ENCODE measurements at places on chromosomes 1 and 21. TPM values are rescaled to one million over a fixed set of nuclear protein-coding genes. Genes with fewer than 3 reads are reported as not detected.

- no peaks in the 10 kb centered on the region for H3K4me1 ChIP-seq
- H3K36me3 ChIP-seq = peaks cover 7% of the 10 kb centered on the region
- no peak overlapping the region for H3K4me3 ChIP-seq
- DNase-seq = no peak
- H3K27ac ChIP-seq = no peak overlapping the region
- H3K27me3 ChIP-seq = no peaks in the 10 kb centered on the region
These were observed 8.9 kb downstream of the RNF187 start for GRCh38 chr1:228496084-228496483.

- no peak for DNase-seq
- no peak overlapping the region for H3K27ac ChIP-seq
- no peaks in the 10 kb centered on the region for H3K4me1 ChIP-seq
These were observed 221.7 kb downstream of the NEGR1 start for GRCh38 chr1:72060466-72061245.

- H3K36me3 ChIP-seq = peaks cover 6% of the 10 kb centered on the region
- peak overlapping the region; percentile 89 for H3K4me3 ChIP-seq
These were observed 601 bp downstream of the JMJD4 start for GRCh38 chr1:227734546-227734855.

DNA sequence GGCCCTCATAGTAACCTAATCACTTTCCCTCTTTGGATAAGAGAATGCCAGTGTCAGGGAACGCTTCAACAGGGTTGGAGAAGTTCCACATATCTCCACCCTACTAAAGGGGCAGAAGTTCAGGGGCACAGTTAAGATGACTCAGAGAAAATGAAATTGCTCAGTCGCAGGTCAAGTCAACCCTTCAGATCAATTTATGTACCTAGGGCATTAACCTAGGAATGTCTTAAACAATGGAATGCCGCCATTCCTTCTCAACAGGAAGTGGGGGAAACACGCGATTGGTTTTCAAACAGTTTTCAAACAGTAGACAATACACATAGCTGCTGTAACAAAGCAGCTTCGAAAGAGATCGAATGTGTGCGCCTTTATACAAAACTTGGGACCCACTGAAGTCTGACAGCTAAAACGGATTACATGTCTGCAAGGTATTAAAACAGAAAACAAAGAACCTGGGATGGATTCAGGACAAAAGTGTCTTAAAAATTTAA, 897 bp downstream of the SLC25A24 start:
- peaks cover 3% of the 10 kb centered on the region for H3K4me1 ChIP-seq
- H3K27me3 ChIP-seq = no peaks in the 10 kb centered on the region
- H3K27ac ChIP-seq = peak overlapping the region; percentile 95

- H3K4me3 ChIP-seq = no peak overlapping the region
- DNase-seq = peak; percentile 83
- H3K4me1 ChIP-seq = peaks cover 41% of the 10 kb centered on the region
- H3K27ac ChIP-seq = peak overlapping the region; percentile 86
- H3K27me3 ChIP-seq = no peaks in the 10 kb centered on the region
- no peaks in the 10 kb centered on the region for H3K36me3 ChIP-seq
These were observed 7.5 kb downstream of the NGF start for GRCh38 chr1:115330480-115331013.

- H3K4me1 ChIP-seq = no peaks in the 10 kb centered on the region
- H3K27ac ChIP-seq = no peak overlapping the region
- no peak overlapping the region for H3K4me3 ChIP-seq
- no peaks in the 10 kb centered on the region for H3K27me3 ChIP-seq
- DNase-seq = no peak
- H3K36me3 ChIP-seq = peaks cover 4% of the 10 kb centered on the region
These were observed 84.6 kb downstream of the RAVER2 start for GRCh38 chr1:64829411-64830029.

GRCh38 chr1:27868932-27869718, 3.2 kb upstream of the THEMIS2 start:
- no peak overlapping the region for H3K27ac ChIP-seq
- H3K4me1 ChIP-seq = no peaks in the 10 kb centered on the region
- H3K27me3 ChIP-seq = no peaks in the 10 kb centered on the region
- DNase-seq = no peak
- no peak overlapping the region for H3K4me3 ChIP-seq
- H3K36me3 ChIP-seq = no peaks in the 10 kb centered on the region

DNA sequence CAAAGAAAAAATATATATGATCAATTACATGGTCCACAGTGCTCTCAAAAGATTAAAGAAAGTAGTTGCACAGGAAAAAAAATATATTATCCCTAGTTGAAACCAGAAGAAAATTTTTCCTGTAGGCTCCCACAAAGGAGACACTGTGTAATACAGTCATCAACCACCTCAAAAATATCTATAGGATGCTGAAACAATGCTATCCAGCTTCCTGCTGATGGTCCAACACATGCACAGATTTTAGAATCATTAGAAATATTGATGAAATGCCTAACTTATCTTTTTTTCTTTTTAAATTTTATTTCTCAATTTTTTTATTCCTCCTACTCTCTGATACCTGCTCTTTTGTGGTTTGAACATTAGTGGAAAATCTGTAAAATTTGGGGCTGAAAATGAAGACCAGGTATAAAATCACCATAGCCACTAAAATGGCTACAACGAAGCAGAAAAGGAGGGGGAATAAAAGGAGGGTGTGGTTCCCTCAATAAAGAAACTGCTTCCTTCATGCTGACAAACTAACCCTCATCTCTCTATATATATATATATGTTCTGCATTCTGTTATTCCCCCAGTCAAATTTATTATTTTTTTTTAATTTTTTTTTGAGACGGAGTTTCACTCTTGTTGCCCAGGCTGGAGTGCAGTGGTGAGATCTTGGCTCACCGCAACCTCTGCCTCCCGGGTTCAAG, 28.3 kb upstream of the FBXO28 start:
- no peak overlapping the region for H3K4me3 ChIP-seq
- no peak for DNase-seq
- peaks cover under 1% of the 10 kb centered on the region for H3K4me1 ChIP-seq
- H3K27me3 ChIP-seq = peaks cover 2% of the 10 kb centered on the region
- H3K36me3 ChIP-seq = no peaks in the 10 kb centered on the region

- no peak overlapping the region for H3K27ac ChIP-seq
- no peaks in the 10 kb centered on the region for H3K27me3 ChIP-seq
- no peaks in the 10 kb centered on the region for H3K36me3 ChIP-seq
- no peak for DNase-seq
These were observed 166.8 kb upstream of the GALNT2 start for GRCh38 chr1:229900220-229900619.

DNA sequence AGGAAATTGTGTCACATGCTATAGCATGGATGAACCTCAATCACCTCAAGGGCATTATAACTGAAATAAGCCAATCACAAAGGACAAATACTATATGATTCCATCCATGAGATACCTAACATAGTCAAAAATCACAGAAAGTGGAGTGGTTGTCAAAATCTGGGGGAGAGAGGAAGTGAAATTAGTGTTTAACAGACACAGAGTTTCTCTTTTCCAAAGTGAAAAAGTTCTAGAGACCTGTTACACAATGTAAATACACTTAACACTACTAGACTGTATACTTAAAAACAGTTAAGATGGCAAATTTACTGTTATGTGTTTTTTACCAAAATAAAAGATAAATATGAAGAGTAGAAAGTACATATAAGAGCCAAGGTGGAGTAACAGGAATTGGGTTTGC, 31.8 kb downstream of the ZNF644 start:
- no peaks in the 10 kb centered on the region for H3K36me3 ChIP-seq
- H3K27me3 ChIP-seq = no peaks in the 10 kb centered on the region
- no peak overlapping the region for H3K4me3 ChIP-seq
- no peaks in the 10 kb centered on the region for H3K4me1 ChIP-seq
- DNase-seq = no peak
- no peak overlapping the region for H3K27ac ChIP-seq

- peaks cover 3% of the 10 kb centered on the region for H3K4me1 ChIP-seq
- no peaks in the 10 kb centered on the region for H3K36me3 ChIP-seq
- H3K4me3 ChIP-seq = no peak overlapping the region
- H3K27me3 ChIP-seq = no peaks in the 10 kb centered on the region
- no peak for DNase-seq
- no peak overlapping the region for H3K27ac ChIP-seq
These were observed 43.6 kb downstream of the PTPRU start for GRCh38 chr1:29279951-29280391.

DNA sequence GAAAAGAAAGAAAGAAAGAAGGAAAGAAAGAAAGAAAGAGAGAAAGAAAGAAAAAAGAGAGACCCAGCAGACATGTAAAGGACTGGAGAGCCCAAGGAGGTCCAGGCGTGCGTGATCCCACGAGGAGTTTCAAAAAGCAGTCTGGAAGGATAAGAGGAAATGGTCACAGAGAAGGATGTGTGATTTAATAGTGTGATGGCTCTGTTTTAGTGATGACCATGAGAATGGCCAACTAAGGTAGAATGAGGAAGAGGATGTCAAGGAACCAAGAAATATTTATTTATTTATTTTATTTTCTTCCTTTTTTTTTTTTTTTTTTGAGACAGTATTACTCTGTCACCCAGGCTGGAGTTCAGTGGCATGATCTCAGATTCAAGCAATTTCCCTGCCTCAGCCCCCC, 25.5 kb downstream of the PTGS2 start:
- H3K27me3 ChIP-seq = no peaks in the 10 kb centered on the region
- H3K36me3 ChIP-seq = no peaks in the 10 kb centered on the region
- H3K4me1 ChIP-seq = no peaks in the 10 kb centered on the region
- no peak overlapping the region for H3K4me3 ChIP-seq
- no peak overlapping the region for H3K27ac ChIP-seq
- DNase-seq = no peak

GRCh38 chr1:38605063-38605462, 254.5 kb downstream of the RRAGC start:
- no peak overlapping the region for H3K27ac ChIP-seq
- DNase-seq = no peak
- H3K4me1 ChIP-seq = no peaks in the 10 kb centered on the region
- H3K4me3 ChIP-seq = no peak overlapping the region
- H3K27me3 ChIP-seq = no peaks in the 10 kb centered on the region
- H3K36me3 ChIP-seq = no peaks in the 10 kb centered on the region

GRCh38 chr1:231512147-231512698, 16.2 kb upstream of the TSNAX start:
- no peaks in the 10 kb centered on the region for H3K27me3 ChIP-seq
- H3K36me3 ChIP-seq = no peaks in the 10 kb centered on the region
- H3K4me3 ChIP-seq = no peak overlapping the region

- no peaks in the 10 kb centered on the region for H3K27me3 ChIP-seq
- H3K27ac ChIP-seq = peak overlapping the region; percentile 60
- H3K4me1 ChIP-seq = peaks cover 7% of the 10 kb centered on the region
- H3K36me3 ChIP-seq = no peaks in the 10 kb centered on the region
- DNase-seq = peak; percentile 86
These were observed 10.8 kb downstream of the SLC37A1 start for GRCh38 chr21:42524341-42525028.

GRCh38 chr1:196858811-196859210, 29.0 kb upstream of the CFHR4 start:
- no peaks in the 10 kb centered on the region for H3K36me3 ChIP-seq
- DNase-seq = no peak
- no peak overlapping the region for H3K27ac ChIP-seq
- no peaks in the 10 kb centered on the region for H3K27me3 ChIP-seq
- H3K4me1 ChIP-seq = no peaks in the 10 kb centered on the region
- H3K4me3 ChIP-seq = no peak overlapping the region

DNA sequence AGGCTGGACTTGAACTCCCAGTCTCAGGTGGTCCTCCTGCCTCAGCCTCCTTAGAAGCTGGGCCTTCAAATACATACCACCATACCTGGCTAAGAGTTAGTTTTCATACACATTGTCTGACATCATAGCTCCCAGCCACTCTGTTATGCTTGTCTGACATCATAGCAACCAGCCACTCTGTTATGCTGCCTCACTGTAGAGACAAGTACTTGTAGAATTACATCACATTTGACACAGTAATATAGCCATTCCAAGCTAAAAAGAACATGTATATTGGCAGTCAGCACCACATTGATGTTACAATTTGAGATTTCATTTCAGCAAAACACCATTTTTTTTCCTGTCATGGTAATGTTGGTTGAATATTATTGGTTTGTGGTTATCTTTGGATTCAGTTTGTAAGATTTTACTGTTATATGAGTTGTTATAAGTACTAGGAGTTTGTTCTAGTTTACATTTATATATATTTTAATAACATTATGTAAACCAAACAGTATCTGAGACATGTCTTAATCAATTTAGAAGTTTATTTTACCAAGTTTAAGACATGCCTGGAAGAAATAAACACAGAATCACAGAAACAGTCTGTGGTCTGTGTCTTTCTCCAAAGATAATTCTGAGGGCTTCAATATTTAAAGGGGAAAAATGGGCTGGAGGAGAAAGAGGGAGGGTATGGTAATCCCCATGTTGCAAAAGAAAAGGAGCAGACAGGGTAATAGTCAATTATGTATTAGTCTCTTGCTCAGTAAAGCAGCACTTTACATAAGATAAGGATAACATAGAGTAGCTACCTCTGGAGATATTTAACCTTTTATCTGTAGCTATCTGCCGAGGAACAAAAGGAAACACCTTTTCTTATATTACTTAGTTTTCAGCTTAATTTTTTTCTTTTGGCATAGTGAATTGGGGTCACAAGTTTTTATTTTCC, 43.0 kb downstream of the XPR1 start:
- H3K36me3 ChIP-seq = no peaks in the 10 kb centered on the region
- no peak overlapping the region for H3K27ac ChIP-seq
- peak; percentile 52 for DNase-seq
- H3K4me1 ChIP-seq = no peaks in the 10 kb centered on the region

GRCh38 chr1:63635681-63636080, 42.5 kb downstream of the PGM1 start:
- no peak overlapping the region for H3K4me3 ChIP-seq
- H3K27me3 ChIP-seq = no peaks in the 10 kb centered on the region
- peak; percentile 68 for DNase-seq
- H3K36me3 ChIP-seq = no peaks in the 10 kb centered on the region
- H3K27ac ChIP-seq = no peak overlapping the region

DNA sequence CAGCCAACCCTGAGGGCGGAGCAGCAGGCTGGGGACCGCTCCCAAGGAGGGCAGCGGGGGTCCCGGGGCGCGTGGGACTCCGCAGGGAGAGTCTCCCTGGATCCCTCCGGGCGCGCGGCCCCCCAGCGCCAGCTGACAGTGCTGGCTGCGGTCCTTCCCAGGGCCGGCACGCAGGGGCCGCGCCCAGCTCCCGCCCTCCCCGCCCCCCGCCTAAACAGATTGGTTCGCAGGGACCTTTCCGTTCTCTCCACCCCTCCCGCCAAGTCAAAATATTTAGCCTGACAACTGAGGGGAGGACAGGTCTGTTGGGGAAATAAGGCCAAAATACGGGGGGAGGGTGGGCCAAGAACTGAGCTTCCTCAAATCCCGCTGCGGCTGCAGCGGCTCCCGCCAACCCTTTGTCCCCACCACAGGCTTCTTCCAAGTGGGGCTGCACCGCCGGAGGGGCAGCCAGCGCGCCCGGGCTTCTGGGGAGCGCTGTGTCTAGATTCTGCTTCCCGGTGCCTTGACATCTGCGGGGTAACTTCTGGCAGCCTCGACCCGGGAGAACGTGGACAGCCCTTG, at the start of gene INSRR:
TSS of gene INSRR (minus strand) at position 159 of the 564 bp plus-strand sequence. CDS start 496 bp downstream, outside the sequence.
- peak; percentile 5 for DNase-seq
- peaks cover 8% of the 10 kb centered on the region for H3K4me1 ChIP-seq
- H3K4me3 ChIP-seq = peak within 1 kb of the TSS; percentile 47
- H3K36me3 ChIP-seq = no peaks in the 10 kb centered on the region
- no peak within 1 kb of the TSS for H3K27ac ChIP-seq

GRCh38 chr1:248288391-248288790, 10.6 kb upstream of the OR2T33 start:
- no peak overlapping the region for H3K4me3 ChIP-seq
- H3K27me3 ChIP-seq = no peaks in the 10 kb centered on the region
- no peaks in the 10 kb centered on the region for H3K36me3 ChIP-seq
- DNase-seq = no peak
- H3K4me1 ChIP-seq = no peaks in the 10 kb centered on the region

C1orf198 gene
- polyA plus RNA-seq = 90.1 TPM

MTFR1L gene
- 47.0 TPM for polyA plus RNA-seq

ARID1A gene
- 18.0 TPM for polyA plus RNA-seq

SLAMF6 gene
- polyA plus RNA-seq = not detected

SLC9C2 gene
- polyA plus RNA-seq = not detected

TFF3 gene
- polyA plus RNA-seq = not detected

EDN2 gene
- polyA plus RNA-seq = not detected

S100PBP gene
- 41.8 TPM for polyA plus RNA-seq

SPRR2G gene
- polyA plus RNA-seq = not detected
